ENCODE measurements at places on chromosomes 2 and 18.

DNA sequence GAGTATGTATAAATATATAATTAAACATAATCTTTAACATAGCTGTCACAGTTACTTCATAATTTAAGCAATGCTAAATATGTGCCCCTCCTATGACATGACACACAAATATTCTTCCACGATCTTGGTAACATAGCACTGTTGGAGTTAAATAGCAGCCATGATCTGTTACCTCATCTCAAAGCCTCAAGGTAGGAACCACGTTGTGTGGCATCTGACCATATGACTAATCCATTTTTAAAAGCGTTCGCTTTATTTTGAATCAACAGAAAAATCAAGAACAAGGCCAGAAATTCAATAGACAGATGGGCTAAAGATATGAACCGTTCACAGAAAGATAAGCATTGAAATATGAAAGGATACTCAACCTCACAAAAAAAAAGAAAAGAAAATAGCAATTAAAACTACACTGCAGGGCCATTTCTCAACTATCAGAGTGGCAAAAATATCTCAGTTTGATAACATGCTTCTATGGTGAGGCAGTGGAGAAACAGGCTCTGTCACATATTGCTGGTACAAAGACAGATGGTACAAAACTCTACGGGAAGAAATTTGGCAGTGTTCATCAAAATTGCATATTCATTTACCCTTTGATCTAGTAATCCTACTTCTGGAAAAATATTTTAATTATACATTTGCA, 105.9 kb downstream of the TMX3 start:
- no peak overlapping the region for H3K27ac ChIP-seq
- H3K27me3 ChIP-seq, result no peaks in the 10 kb centered on the region
- DNase-seq, result no peak
- H3K4me1 ChIP-seq, result no peaks in the 10 kb centered on the region

DNA sequence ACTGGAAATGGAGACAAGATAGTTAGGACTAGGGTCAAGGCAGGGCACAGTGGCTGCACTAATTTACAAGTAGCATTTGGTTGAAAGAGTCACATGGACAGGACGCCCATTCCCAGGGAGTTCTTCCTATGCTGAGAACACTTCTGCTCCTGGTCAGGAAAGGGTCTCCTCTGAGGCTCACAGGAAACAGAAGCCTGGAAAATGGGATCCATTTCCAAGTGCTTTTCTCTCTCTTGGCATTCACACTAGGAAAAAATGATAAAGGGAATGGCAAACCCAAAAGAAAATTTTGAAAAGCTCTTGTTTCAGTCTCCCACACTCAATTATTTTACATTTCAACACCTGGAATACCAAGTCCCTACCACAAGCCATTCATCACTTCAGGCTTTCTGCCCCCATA, 88.7 kb downstream of the COBLL1 start:
- no peak overlapping the region for H3K27ac ChIP-seq
- no peaks in the 10 kb centered on the region for H3K27me3 ChIP-seq
- no peak overlapping the region for H3K4me3 ChIP-seq
- no peak for DNase-seq
- peaks cover 38% of the 10 kb centered on the region for H3K4me1 ChIP-seq

DNA sequence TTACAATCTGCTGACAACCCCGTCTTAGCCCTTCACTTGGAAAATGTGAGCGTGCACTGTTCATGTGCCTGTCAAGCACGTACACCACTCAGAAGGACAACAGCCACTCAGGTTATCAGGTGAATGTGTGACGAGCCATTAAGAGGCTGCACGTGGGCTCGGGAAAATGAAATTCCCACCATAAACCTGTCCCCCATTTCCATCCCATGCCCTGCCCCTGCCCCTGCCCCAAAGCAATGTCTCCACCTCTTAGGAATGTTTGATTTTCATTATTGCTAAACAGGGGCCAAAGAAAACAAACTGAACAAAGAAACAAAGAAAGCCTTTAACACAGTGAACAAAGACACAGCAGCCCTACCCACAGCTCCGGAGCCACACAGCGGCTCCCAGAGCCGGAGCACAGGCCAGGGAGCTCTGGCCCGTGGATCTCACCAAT, 90.5 kb downstream of the TMEM18 start:
- H3K36me3 ChIP-seq, result no peaks in the 10 kb centered on the region
- no peak overlapping the region for H3K27ac ChIP-seq
- peaks cover 21% of the 10 kb centered on the region for H3K4me1 ChIP-seq
- no peak for DNase-seq

GRCh38 chr2:2333076-2333475, 2.0 kb upstream of the MYT1L start:
- no peaks in the 10 kb centered on the region for H3K27me3 ChIP-seq
- no peaks in the 10 kb centered on the region for H3K36me3 ChIP-seq
- no peak overlapping the region for H3K27ac ChIP-seq
- H3K4me3 ChIP-seq, result no peak overlapping the region

DNA sequence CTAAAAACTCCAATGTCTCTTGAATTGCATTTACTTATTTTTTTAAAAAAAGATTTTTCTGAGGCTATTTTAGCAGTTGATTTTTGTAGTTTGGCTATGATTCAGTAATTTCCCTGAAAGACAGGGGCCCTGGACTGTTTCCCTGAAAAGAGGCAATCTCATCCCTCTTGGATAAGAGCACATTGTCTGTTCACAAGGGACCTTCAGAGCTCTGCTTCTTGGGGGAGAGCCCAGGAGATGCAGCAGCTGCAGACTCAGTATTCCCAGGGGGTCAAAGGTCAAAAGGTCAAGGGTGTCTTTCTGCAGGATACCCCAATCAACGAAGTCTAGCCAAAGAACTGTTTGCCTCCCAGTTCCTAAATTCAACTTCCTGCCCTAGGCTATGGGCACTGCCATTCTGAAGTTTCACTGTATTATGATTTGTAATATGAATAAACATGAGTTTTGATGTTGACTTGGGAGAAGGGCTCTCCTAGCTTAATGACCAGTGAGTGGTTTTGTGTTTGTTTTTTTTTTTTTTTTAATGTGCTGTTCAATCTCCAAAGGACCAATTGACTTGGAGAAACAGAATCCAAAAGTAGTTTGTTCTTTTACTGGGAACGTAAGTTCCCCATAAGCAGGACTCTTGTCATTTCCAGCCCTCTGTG, 157.0 kb upstream of the SERPINE2 start:
- no peak overlapping the region for H3K4me3 ChIP-seq
- no peaks in the 10 kb centered on the region for H3K4me1 ChIP-seq
- no peaks in the 10 kb centered on the region for H3K36me3 ChIP-seq
- no peak for DNase-seq
